Nucleus accumbens (tissue), 56 donors: ENCODE measurements at places on chromosomes 12 and 14.

DNA sequence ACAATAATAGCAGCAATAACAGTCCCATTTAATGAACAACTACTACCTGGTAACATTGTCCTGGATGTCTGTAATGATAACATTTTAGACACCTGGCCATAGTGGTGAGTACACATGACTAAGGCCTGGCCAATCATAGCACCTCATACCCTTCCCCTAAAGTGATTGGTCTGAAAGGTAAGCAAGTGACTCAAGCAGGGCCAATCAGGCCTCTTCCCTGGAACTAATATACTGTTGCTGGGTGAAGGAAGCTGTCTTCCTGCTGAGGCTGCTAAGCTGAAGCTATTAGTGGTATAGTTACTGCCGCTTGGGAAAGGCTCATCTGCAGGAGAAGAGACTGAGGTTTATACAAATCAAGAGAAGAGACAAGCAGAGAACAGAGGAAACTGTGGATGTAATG is 18.7 kb upstream of the NOS1 start:
- DNase-seq: no peak

DNA sequence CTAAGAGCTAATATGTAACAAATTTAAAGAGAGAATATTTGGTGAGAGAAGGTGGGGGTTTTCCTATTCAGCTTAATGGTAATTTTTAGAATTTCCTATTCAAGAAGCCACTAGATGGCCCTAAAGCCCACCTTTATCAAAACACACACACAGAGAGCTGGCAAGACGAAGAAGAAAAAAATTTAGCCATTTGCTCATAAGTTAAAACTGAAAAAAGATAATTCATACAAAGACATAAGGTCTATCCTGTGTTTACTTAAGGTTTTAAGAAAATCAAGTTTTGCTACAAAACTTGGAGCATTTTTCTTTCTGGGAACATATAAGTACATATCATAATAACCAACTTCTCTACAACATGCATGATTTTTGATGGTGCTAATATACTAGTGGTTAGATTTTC is 46.8 kb upstream of the PCED1B start:
- no peak for DNase-seq

DNA sequence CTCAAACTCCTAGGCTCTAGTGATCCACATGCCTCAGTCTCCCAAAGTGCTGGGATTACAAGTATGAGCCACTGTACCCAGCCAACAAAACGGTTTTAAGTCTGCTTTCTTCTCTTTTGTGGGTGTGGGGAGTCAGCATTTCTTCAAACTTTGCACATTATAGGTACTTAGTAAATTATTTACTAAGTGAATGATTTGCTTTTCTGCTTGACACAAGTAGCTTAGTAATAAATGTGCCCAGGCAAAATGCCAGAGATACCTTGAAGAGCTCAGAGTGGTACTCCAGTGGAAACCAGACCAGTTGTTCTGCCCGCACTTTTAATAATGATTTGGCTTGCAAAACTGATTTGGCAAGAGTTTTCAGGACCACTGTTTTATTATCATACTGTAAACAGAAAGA is 15.0 kb downstream of the DEPDC4 start:
- DNase-seq: no peak

GRCh38 chr14:79161571-79161970 is 991.4 kb downstream of the NRXN3 start:
- no peak for DNase-seq

DNA sequence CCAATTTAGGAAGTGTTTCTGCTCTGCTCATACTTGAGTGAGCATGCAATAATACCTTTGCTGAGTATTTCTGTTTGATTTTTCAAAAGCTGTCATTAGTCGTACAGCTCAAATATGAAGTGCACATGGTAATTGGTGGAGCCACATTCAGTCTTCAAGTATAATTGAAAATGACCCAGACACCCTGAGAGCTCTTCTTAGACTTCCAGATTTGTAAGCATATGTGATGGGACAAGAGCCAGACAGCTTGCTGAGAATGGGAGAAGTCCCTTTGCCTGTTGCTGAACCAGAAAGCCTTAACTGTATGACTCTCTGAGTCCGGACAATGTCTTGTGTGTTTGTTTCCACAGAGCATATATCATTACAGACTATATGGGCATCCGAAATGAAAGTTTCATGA is 307.3 kb downstream of the TMEM117 start:
- DNase-seq: no peak

DNA sequence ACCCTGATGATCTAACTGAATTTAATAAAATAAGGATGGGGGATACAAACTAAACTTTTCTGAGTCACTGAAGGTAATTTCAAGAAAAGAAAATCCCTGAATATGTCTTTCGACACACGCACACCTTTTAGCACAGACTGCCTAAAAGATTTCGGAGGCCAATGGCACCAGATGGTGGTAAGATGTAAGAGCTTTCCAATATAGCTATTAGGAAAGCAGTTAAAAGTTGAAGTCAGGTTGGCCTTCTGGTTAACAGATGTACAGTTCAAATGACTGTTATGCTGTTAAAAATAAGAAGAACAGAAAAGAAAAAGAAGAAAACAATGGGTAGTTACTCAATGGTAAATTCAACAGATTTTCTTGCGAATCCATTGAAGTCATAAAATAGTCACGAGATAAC is 80.7 kb upstream of the KRR1 start:
- no peak for DNase-seq
